ENCODE measurements at places on chromosomes 4 and X.

GRCh38 chrX:103092942-103093341 is at the start of gene NXF3:
NXF3 (minus strand) TSS chrX:103093143; CDS start chrX:103093023, 120 bp downstream.
- DNase-seq, result no peak

- DNase-seq, result no peak
These were observed 28.6 kb downstream of the HADH start for GRCh38 chr4:108018040-108018883.

DNA sequence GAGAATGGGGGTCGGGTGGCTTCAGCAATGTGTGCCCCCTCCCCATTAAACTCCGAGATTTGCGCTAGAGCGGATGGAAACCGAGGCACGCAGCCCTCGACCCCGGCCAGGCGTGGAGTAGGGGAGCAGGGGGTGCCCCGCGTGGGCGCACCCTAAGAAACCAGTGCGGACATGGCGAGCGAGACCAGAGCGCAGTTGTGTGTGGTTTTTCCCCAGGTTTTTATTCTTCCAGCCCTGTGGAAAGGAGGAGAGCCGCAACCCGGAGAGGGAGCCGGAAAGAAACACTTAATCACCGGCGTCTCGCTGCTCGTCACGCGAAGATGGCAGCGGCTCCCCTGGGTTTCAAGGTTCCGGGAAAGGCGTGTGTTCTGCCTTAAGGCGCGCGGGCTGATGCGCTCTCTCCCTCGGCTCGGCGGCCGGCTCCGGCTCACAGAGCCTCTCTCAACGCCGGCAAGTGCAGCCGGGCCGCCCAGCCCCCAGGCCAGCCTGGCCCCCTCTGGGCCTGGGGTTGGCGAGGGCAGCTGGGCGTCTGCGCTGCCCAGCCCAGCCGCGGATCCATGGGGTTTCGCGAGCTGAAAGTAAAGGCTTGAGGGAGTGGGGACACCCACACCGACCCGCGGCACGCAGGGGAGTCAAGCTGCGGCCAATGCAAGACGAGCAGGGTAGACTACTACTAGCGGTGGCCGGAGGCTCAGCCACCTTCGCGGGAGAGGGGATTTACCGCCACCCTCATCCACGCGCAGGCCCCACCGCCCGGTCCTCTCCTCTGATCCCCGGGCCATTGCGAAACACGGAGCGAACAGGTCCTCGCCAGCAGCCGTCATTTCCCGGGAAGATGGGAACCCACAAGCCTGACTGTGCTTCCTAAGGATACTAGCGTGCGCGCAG is 74.0 kb upstream of the BCOR start:
- no peak for DNase-seq

DNA sequence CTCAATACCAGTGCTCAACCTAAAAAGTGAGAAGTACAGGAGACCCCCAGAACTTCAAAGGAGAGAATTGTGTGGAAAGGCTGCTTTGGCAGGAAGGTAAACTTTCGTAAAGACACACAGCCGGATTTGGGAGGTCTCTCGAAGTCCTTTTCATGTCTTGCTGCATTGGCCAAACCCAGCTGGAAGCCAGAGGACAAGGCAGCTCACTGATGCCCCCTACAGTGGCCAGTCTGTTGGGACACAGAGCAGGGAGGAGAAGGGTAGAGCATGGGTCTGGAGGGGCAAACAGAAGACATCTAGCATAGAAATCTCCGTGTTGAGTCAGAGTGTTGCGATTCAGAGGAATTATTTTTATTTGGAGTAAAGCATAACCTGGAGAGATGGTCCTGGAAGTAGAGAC is 198.9 kb downstream of the ANK2 start:
- DNase-seq, result no peak

- no peak for DNase-seq
These were observed 221.8 kb downstream of the ASMT start for GRCh38 chrX:1836683-1837082.

GRCh38 chrX:16144420-16144819 is 21.1 kb downstream of the GRPR start:
- DNase-seq, result no peak

DNA sequence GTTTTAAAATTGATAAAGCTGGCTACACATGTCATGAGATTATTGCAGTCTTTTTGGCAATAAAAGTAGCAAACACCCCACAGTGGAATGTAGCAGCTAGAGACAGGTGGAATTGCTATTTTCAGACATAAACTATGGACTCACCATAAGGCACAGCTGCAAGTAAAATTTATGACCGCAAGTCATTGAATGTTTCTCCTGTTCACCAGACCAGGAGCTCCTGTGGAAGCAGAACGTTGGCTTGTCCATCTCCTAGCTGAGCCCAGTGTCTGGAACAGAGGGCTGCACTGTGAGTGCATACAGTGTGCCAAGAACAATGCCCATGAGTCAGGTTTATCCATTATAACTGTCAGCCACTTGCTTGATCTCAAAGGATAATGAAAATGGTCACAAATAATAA is 538.2 kb downstream of the INPP4B start:
- no peak for DNase-seq

Data from cortex of kidney (tissue), 1 donor.